ENCODE measurements at places on chromosomes 1 and 21. TPM values are rescaled to one million over a fixed set of nuclear protein-coding genes. Genes with fewer than 3 reads are reported as not detected.

ACTA1 gene
- 2,324 TPM for total RNA-seq

HSPA6 gene
- 0.52 TPM for total RNA-seq

EPHA2 gene
- 5.2 TPM for total RNA-seq

SYDE2 gene
- total RNA-seq = 5.2 TPM

CFHR5 gene
- total RNA-seq = not detected

COL11A1 gene
- total RNA-seq = 85.6 TPM

ECM1 gene
- 0.52 TPM for total RNA-seq

HES5 gene
- total RNA-seq = 1.6 TPM

PLA2G4A gene
- 5.2 TPM for total RNA-seq

Data from skeletal muscle tissue (tissue), 5 donors.